ENCODE measurements at places on chromosomes 7 and 10.
A peak's percentile ranks its signal among the peaks of the same experiment; 100 is the strongest.

GRCh38 chr7:143384661-143385631, 3.8 kb downstream of the ZYX start:
- DNase-seq = no peak

GRCh38 chr7:128234476-128235026, 6.5 kb upstream of the LEP start:
- no peak for DNase-seq

DNA sequence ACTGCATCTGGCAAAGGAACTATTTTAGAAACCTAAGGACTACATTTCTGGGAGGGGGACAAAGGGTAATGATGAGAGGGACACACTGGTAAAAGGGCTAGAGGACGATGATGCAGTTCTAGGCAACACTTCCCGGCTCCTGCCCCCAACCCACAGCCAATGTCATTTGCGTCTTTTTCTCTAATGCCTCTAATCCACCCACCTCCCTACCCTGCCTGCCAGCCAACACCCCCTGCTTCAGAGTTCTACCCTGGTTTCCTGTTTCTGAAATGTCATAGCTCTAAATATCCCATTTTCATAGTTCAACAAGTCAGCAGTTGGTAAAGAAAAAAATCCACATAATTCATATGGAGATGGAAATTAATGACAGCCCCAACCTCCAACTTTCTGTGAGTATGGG, 79.0 kb downstream of the KIAA1549 start:
- DNase-seq = no peak

DNA sequence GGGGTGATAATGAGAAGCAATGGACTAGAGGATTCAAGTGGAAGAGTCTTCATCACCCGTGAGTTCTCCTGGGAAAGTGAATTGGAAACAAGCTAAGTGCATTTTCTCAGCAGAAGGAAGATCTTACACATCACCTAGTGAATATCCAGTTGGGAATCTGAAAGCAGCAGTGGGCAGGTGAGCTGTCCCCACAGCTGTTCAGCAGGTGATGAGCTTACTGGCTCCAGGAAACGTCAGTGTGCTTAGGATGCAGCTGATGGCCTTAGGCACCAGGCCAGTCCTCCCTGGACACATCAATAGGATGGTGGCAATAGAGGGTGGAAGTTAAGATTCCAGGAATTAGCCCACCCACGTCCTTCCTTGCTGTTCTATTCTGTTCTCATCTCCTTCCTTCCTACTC, 66.7 kb downstream of the NOD1 start:
- no peak for DNase-seq

GRCh38 chr7:6444516-6445269, 3.1 kb downstream of the DAGLB start:
- no peak for DNase-seq

DNA sequence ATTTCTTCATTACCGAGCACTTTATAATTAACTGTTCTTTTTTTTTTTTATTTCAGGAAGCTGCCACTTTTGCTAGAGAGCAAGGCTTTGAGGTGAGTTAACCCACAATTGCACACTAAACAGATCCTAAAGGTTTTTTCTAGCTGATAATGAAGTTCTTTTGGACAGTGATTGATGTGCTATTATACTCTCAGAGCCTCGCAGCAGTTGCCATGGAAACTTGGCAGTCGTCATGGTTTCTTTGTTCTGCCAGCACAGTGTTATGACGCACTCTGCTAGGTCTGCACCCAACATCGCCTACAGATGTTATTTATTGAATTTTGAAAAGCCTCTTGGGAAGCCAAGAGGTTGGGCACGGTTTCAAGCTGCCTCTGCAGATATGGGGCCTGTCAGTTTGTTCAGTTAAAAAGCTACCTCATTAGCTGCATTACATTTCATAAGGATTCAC, 237.2 kb upstream of the KAT6B start:
- DNase-seq = peak; percentile 97

- no peak for DNase-seq
Observed at GRCh38 chr7:122724366-122724765, 21.6 kb upstream of the RNF148 start.

- DNase-seq = no peak
Observed at GRCh38 chr7:90816511-90817142, 220.5 kb downstream of the CDK14 start.

GRCh38 chr7:49623943-49624342, 149.5 kb upstream of the VWC2 start:
- no peak for DNase-seq

DNA sequence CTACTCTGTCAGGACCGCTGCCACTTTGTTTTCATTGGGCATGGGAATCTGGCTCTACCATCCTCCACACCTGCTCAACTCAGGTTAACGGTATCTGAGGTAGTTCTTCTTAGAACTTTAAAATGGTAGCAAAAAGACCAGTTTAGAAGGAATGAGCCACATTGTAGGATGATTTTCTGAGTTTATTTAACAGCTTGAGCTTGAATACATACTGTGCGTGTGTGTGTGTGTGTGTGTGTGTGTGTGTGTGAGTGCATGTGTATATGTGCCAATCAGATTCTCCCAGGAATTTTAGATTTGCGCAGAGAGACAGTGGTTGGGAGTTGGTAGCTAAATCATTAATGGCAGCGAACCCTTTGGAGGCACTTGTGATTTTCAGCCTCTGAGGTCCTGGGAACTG, 81.4 kb downstream of the SPAG6 start:
- DNase-seq = no peak

GRCh38 chr7:110646804-110647203, 444.1 kb upstream of the LRRN3 start:
- no peak for DNase-seq

DNA sequence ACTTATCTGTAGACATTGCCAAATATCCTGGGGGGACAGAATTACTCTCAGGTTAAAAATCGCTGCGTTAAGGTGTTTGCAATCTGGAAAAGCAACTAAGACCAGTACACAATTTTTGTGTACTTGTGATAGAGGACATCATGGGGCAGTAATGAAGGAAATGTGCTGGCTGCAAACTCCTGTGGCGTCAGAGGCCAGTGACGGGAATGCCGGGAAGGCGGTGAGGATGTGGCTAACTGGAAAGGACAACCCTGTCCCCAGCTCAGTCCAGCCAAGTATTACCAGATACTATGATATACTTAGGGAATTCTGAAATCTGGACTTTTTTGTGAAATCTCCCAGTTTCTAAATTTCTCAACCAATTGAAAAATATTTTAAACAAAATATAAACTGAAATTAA, 103.1 kb upstream of the NANOS1 start:
- DNase-seq = no peak

GRCh38 chr7:95694334-95694733, 78.0 kb upstream of the DYNC1I1 start:
- no peak for DNase-seq

DNA sequence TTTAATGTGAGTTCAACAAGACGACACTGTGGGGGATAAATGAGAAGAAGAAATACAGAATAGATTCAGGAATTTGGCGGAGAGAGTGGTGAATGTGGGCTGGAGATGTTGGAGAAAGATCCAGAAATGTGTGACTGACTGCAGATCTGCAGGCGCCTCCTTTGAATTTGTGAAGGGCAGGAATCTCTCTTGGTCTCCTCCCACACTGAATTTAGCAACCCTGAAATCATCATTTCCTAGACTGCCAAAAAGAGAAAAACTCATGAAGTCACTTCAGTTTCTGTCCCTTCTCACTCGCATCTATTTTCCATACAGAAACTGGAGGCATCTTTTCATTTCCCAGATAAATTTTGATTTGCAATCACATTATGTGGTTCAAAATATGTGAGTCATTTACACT, 128.7 kb downstream of the GNAI1 start:
- no peak for DNase-seq

- peak; percentile 56 for DNase-seq
Observed at GRCh38 chr7:136009488-136010079, 32.4 kb upstream of the MTPN start.

DNA sequence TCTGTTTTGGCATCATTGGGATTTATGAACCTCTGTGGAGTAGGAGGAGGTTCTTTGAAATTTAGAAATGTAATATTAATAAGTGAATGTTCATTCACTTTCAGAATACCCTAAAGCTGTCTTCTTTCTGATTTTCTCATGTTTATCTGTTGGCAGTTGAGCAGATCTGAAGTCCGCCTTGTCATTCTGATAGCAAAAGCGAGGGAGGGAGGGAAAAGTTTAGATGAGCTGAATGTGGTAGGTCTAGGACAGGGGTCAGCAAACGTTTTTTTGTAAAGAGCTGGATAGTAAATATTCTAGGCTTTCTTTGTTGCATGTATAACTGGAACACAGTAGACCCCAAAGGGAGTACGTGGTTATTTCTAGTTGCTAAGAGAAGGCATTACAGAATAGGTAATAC, 94.4 kb upstream of the GATA3 start:
- DNase-seq = no peak

DNA sequence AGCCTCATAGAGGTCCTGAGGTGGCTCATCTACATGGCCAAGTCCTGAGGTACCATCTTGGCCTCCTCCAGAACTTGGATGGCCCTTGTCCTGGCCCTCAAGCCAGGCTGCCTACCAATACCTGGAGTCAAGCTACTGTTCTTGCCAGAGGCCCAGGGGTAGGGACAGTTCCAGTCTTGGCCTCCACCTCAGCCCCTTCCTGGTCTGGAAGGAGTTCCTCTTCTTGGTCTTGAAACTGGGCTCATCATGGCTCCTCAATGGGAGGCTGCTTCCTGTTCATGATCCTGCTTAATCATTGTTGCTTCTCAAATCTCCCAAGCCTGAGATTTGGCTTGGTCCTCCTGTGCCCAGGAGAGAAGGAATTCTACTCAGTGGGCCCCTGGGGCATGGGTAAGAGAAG, 3.9 kb downstream of the HPS6 start:
- no peak for DNase-seq

- DNase-seq = no peak
Observed at GRCh38 chr10:70461397-70462348, 16.9 kb upstream of the PALD1 start.

DNA sequence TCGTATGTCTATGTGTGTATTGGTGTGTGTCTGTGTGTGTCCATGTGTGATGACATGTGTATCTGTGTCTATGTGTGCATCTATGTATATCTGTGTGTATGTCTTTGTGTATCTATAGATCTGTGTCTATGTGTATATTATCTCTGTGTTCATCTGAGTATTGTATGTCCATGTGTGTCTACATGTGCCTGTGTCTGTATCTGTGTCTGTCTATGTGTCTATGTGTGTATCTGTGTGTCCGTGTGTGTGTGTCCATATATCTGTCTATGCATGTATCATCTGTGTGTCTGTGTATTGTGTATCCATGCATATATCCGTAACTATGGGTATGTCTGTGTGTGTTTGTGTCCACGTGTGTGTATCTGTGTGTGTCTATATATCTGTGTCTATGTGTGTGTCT, 2.7 kb upstream of the FAM20C start:
- DNase-seq = no peak

GRCh38 chr10:35351021-35351420, 14.7 kb downstream of the CCNY start:
- DNase-seq = no peak

DNA sequence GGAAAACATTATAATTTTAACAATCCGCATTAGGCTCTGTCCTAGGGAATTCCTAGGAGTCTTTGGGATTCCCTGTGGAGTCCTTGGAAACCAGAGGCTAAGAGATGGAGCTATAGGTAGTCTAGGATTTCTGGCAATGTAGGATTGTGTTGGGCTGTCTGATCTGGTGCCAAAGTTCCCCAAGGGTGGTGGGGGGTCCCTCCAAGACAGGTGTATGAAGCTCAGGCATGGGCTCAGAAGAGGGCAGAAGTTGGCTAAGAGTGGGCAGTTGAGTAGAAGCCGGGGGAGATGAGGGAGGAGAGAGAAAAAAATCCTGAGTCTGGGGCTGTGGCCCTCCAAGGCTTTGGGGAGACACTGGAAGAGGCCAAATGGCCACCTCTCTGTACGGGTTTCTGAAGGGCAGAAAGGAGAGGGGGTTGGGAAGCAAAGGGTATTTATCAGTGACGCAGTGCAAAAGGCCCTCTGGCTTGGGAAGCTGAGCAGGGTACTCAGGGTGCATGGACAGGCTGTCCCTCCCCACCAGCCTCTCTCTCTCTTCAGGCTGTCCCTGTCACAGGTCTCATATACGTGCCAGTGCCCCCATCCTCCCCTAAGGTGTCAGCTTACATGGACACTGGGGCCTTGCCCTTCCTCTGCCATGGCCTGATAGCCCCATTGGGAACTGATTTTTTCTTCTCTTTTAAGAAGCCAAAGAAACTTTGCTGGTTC, 929 bp downstream of the HOXA6 start:
- DNase-seq = no peak

- DNase-seq = no peak
Observed at GRCh38 chr10:112434988-112435619, 11.6 kb downstream of the ZDHHC6 start.

- DNase-seq = no peak
Observed at GRCh38 chr10:74650613-74651012, 175.8 kb upstream of the KAT6B start.

DNA sequence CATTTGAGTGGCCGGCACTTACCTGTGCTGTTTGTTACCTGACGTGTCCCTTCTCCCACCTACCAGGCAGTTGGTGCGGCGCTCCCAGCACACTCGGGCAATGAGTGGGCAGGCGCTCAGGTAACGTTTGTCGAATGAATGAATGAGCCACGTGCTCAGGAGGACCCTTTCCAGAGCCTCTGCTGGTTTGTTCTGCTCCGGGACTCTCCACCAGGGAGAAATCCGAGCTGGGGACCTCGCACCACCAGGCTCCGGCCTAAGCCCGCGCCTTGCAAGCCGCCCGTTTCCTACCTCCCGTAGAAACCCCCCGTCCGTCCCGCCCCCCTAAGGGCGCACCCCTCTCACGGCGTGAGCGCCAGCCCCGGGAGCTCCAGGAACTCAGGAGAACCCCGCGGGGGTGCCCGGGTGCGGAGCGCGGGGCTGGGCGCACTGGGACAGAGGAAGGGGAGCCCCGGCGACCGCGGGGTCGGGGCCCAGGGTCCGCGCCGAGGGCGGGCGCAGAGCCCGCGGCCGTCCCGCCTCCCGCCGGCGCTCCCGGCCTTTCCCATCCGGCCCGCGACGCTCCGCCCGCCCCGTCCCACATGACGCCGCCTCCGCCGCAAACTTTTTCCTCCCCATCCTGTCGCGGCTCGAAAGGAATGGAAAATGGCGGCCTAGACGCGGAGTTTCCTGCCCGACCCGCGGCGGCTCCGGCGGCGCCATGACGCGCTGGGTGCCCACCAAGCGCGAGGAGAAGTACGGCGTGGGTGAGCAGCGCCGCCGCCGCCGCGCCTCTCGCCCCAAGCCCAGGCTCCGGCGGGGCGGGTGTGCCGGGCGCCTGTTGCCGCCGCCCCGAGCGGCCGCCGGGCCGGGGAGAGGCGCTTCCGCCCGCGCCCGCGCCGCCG, at the start of gene DOCK1:
Gene DOCK1 (plus strand): TSS at position 611 of the 884 bp plus-strand sequence. CDS start 90 bp downstream, at position 701.
- no peak for DNase-seq

GRCh38 chr7:26625286-26625685, 239.1 kb downstream of the SKAP2 start:
- DNase-seq = no peak

DNA sequence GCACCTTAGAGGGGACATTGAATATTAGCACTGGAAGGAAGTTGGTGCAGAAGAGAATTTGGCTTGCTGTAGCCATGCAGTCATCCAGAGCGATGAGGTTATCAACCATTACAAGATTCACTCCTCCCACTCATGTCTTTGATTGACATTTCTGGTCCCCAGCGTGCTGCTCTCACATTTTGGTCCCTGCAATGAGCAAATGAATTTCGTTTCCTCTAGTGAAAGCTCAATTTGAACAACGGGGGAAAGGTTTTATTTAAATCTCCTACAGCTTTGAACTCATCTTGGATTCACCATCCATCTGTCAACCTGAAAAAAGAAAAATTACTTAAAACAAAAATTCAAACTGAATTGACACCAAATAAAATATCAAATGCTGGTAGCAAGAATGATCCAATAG, 975.2 kb downstream of the NRG3 start:
- no peak for DNase-seq

GRCh38 chr10:5043716-5044115, 40.1 kb upstream of the AKR1C2 start:
- DNase-seq = peak; percentile 76

GRCh38 chr7:25109276-25109675, 15.8 kb downstream of the CYCS start:
- DNase-seq = no peak

All from NCI-H748 treated with DMSO at 0.1 percent for 48 hours (cell line).